ENCODE measurements at places on chromosomes 4 and X.

DNA sequence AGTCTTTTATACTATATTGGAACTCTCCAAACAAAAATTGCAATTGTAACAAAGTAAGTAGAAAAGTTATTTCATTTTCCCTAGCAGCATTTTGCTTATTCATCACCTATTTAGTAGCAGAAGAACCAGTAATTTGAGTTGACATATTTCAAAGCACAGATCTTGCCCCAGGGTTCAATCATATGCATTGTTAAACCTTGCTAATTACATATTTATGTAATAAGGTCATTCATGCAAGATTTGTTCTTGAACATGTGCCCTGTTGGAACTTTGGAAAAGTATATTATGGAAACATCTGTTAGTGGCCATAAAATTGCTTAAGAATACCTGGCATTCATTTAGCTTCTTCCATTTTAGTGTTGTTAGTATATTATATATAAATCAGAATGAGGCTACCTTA, 191.7 kb downstream of the TLL1 start:
- DNase-seq = no peak

GRCh38 chrX:74383611-74384010, 37.7 kb upstream of the SLC16A2 start:
- DNase-seq = no peak

DNA sequence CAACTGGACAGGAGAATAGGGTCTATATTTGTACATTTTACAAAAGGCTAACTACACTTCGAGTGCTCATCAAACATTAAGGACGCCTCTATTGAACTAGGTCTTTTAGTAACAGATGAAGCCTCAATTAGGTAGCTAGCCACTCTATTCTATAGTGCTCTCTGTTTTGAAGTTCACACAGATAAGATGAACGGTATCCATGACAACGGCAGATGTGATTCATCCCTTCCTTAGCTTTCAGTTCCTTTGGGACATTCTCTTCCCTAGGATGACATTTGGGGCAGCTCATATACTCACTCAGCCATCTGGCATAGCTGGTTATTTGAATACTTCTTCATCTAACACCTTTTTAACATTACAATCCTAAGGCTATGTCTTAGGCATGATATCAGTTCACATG, 62.4 kb upstream of the WDFY3 start:
- no peak for DNase-seq

GRCh38 chr4:113959539-113959937, 19.9 kb downstream of the ARSJ start:
- no peak for DNase-seq

GRCh38 chr4:146592019-146592418, 46.7 kb upstream of the POU4F2 start:
- no peak for DNase-seq

- DNase-seq = no peak
Measured at GRCh38 chrX:17812763-17813162, 48.3 kb downstream of the RAI2 start.

GRCh38 chr4:7536876-7537275, 102.1 kb upstream of the PSAPL1 start:
- no peak for DNase-seq

DNA sequence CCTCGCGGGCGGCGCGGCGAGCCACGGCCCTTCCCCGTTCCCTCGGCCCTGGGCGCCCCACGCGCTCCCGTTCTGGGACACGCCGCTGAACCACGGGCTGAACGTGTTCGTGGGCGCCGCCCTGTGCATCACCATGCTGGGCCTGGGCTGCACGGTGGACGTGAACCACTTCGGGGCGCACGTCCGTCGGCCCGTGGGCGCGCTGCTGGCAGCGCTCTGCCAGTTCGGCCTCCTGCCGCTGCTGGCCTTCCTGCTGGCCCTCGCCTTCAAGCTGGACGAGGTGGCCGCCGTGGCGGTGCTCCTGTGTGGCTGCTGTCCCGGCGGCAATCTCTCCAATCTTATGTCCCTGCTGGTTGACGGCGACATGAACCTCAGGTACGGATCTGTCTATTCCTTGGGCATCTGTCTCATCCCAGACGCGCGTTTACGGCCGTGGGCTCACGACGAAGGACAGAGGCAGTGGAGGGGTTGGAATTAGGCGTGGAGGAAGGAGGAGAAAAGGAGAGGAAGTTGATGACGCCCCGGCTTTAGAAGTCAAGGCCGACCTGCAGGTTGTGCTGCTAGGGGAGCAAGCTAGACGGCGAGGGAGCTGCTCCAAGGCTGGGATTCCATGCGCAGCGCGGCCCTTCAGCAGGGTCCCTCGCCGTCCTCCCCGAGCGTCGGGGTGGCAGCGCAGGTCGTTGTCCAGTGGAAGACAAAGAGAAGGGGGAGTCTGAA, 792 bp downstream of the SLC10A4 start:
- no peak for DNase-seq

All from Panc1 (cell line).